ENCODE measurements at places on chromosomes 13 and 19.

- DNase-seq, result no peak
These were observed 31.4 kb downstream of the NAXD start for GRCh38 chr13:110646442-110647364.

DNA sequence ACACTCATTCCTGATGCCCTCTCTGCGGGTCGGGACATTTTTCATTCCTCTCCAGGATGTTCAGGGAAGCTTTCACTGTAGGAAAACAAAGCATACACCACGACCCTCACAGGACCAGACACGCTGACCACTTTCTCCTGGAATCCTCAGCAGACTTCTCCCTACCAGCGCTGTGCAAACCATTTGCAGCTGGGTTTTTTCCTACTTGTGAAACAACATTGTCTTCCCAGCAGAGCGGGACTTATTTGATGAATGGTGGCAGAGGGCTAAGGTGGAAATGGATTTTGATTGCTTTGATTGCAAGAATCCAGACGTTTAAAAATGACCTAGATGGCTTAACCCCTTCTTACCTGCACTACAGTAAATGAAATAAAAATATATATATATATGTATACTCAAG is 265.9 kb downstream of the TBC1D4 start:
- DNase-seq, result no peak

DNA sequence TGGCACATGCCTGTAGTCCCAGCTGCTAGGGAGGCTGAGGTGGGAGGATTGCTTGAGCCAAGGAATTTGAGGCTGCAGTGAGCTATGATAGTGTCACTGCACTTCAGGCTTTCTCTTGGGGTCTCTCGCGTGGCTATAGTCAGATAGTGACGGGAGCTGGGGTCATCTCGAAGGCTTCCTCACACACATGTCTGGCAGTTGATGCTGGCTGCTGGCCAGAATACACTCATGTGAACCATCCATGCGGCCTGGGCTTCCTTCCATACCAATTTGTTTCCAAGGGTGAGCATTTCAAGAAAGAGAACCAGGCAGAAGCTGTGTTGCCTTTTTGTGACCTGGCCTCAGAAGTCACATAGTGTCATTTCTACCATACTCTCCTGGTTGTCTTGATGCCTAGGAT is 26.4 kb downstream of the LEUTX start:
- DNase-seq, result no peak

- DNase-seq, result no peak
These were observed 56.8 kb downstream of the SLC7A1 start for GRCh38 chr13:29538652-29539040.

GRCh38 chr13:43669964-43670363 is 116.8 kb downstream of the ENOX1 start:
- DNase-seq, result no peak

DNA sequence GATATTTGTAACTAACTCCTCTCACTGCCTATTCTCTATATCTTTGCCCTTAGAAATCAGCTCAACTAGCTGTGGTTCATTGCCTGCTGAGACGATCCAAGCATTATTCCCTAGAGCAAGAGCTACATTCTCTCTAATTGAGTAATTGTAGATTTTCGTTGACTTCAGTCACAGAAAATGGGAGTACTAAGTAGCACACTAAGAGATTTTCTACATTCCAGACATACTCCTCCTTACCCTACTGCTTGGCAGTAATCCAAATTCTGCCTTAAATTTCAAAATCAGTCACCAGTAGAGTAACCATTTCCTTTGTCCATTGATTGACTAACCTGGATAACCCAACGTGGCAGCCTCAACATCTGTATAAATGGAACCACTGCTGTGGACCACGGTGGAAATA is 1786.8 kb downstream of the SLITRK5 start:
- DNase-seq, result no peak

DNA sequence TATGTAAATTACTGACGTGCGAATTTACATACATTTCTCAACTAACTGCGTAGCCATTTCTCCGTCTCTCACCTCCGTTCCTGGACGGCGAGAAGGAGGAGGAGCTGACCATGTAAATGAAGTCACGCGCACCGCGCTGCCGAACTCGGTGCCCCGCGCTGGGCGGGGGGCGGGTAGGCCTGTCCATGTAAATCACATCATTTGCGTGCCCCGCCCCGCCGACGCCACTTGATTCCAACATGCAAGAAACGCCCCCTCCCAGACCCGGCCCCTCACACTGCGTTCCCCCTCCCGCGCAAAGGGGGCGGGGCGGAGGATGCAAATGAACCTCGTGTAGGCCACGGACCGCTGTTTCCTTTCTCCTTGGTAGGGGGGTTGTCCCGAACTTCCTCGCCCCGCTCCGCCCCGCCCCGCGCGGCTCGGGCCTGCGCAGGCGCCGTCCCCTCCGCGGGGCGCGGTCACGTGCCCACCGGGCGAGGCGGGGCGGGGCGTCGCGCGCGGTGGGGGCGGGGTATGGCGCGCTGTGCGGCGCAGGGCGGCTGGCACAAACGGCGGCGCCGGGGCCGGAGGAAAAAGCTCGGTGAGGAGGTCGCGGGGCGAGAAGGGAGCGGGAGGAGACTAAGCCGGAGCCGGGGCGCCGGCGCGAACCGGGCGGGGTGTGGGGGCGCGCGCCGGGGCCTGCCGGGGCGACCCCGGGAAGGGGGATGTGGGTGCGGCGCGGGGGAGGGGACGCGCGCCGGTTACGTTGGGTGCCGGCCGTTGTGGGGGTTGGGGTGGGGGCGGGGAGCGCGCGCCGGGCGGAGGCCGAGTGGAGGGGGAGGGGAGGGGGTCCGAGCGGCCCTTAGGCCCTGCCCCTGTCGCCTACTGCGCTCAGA is at the start of gene EGLN2:
TSS of gene EGLN2 (plus strand) at position 509 of the 875 bp plus-strand sequence. CDS start 1,382 bp downstream, outside the sequence.
- peak; percentile 100 for DNase-seq
